ENCODE measurements at places on chromosomes 1 and 21.

DNA sequence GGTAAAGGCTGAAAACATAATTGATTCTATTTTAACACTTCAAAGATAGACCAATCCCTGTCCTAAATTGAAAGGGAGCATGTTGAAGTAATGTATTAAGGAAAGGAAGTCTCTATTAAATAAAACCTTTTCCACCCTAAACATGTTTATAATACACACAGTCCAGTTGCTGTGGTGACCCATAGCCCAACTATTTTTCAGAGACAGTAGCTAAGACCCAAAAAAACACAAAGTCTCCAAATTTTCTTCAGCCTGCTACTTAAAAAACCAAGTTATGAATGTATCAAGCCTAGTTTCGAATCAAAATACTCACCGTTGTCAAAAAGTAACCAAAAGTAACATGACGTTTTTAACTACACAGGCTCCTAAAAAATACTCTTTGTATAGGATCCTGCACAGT lies 1.6 kb downstream of the ELK4 start:
- no peak for DNase-seq

DNA sequence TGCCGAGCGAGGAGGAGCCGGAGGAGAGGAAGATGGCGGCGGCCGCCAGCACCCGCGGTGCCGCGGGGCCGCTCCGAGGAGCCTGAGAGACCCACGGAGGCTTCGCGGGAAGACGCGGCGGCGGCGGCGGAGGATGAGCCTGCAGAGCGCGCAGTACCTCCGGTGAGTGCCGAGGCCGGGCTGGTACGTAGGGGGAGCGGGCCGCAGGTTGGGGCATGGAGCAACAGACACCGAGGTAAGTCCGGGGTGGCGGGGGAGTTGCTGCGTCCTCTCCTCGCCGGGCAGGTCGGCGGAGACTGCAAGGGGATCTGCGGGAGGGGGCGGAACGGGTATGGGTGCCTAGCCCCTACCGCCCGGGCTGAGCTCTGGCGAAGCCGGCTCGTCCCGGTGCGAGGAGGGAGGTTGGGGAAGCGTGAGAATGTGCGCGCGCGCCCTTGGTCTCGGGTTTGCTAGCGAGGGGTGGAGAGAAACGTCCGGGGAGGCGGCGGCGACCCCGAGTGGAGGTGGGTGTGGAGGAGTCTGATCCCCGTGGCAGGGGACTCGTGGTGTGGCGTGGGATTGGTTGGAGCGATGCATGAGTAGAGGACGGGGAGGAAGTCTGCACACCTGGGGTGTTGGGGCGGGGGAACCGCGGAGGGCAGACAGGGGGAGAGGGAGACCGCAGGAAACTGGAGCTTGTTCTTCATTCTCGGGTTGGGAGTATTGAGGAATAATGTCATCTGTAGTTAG lies at the start of gene SMG7:
Gene SMG7 (plus strand): TSS at position 12 of the 729 bp plus-strand sequence. CDS start 122 bp downstream, at position 134.
- DNase-seq, result peak; percentile 43

DNA sequence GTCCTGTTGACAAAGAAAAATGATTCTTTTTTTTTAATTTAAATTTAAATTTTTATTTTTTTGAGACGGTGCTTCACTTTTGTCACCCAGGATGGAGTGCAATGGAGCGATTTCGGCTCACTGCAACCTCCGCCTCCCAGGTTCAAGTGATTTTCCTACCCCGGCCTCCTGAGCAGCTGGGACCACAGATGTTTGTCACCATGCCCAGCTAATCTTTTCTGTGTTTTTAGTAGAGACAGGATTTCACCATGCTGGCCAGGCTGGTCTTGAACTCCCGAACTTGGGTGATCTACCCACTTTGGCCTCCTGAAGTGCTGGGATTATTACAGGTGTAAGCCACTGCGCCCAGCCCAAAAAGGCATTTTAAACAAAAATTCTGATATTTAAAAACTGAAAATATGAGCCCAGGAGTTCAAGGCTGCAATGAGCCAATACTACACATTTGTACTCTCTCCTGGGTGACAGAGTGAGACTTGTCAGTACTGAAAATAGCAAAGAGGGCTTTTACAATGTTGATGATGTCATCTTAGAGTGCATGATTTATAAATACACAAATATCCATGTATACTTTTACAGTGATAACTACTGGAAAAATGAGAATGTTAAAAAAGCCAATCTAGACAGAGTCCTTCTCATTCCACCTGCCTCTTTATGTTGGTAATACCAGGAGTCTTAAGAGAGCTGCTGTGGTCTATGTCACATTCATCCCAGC lies 56.0 kb upstream of the STUM start:
- DNase-seq, result no peak

DNA sequence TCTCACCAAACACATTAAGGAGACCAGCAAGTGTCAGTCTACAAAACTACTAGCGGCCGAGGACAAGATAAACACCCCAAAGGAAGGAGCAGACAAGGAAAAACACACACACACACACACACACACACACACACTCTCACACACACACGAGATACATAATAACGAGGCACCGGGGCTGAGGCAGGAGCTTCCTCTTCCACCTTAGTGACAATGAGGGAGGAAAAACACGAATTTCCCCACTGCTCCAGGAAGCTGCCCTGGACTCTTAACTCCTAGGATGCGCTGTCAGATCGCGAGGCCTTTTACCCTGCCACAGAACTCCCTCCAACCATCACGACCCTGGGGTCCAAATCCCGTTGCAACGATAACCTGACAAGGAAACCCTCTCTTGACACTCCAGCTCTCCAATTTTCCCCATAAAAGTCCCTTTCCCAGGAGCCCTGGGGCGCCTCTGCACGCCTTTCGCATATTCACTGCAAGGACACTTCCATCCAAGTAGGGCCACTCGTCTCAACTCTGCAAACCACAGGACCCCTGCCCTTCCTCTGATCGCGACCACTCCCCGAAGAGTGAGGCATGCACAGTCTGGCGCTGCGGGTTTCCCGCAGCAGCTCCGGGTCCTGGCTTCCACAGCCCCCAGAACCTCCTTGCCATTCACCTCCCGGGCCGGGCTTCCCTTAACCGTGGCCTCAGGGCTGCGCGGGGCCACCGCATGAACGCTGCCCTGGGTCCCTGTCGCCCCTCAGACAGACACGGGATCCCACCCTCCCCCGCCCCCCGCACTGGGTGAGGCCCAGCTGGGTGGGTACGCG lies 581 bp downstream of the ETV3 start:
- DNase-seq, result peak; percentile 11

- no peak for DNase-seq
These were observed 116.0 kb downstream of the BCAR3 start for GRCh38 chr1:93565496-93566206.

GRCh38 chr21:29436143-29436542 lies 137.4 kb downstream of the BACH1 start:
- DNase-seq, result peak; percentile 33
